ENCODE measurements at places on chromosomes 5 and 9.

GRCh38 chr9:80866576-80867227 is 822.6 kb downstream of the TLE1 start:
- DNase-seq, result no peak

GRCh38 chr9:114157516-114158176 is 2.3 kb downstream of the COL27A1 start:
- DNase-seq, result no peak

DNA sequence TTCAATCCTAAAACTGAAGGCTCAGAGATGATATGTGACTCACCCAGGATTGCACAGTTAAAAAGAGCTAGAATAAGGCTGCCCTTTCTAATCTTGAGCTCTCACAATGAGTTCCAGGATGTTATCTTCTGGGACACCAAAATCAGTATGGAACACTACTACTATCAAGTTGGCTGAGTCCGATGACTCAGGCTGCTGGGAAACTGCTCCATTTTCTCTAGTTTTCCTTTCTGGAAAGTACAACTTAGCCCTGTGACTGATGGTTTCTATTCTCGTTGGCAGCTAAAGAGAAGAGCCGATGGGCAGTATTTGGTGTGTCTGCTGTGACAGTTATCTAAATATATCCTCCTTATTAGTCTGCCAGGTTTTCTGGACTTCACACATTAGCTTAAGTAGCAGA is 37.9 kb upstream of the DPYSL3 start:
- peak; percentile 53 for DNase-seq

DNA sequence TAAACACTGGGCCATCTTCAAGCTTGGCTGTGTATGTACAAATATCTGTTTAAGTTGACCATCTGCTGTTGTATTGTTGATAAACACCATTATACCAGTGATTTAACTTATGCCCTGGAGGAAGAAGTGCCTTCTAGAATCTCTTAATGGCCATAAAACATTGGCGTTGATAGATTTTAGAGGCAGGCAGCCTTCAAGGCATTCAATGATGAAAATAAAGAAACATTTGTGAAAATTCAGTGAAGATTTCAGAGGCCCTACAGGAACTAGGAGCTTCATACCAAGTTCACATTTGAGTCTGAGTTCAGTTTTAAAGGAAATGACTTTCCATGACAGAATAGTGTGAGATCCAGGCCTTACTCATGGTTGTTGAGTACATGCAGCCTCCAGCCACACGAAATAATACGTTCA is 52.2 kb downstream of the MAP1B start:
- DNase-seq, result no peak

DNA sequence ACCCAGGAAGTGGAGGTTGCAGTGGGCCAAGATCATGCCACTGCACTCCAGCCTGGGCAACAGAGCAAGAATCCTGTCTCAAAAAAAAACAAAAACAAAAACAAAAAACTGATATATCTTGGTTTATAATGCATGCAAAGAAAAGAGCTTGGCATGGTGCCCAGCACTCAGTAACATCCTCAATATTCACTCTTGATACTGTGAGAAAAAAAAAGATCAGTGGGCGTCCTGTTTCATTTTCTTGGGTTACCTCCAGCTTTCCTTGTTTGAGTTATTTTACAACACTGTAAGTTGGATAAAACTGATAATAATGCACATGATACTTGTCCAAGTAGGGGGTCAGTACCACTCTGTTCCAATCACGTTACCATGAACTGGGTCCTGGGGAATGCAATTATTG is 7.8 kb downstream of the PHYHD1 start:
- no peak for DNase-seq

DNA sequence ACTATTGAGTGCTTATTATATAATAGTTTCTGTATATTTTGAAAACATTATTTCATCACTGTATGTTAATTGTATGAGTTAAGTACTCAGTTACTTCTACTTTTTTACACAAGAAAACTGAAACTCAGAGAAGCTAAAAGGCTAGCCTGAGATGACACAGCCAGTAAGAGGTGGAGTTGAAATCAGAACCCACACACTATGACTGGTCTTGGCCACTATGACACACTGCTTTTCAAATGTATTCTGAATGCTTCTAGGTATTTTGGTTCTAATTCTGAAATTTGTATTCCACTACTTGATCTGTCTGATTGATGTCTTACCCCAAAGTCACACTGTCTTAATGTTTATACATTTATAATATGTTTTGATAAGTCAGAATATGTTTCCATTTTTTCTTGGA is 181.8 kb downstream of the ZDHHC21 start:
- DNase-seq, result no peak

GRCh38 chr9:99948896-99949295 is 42.4 kb downstream of the STX17 start:
- peak; percentile 29 for DNase-seq

- no peak for DNase-seq
Measured at GRCh38 chr5:27523629-27524028, 485.2 kb upstream of the CDH9 start.

DNA sequence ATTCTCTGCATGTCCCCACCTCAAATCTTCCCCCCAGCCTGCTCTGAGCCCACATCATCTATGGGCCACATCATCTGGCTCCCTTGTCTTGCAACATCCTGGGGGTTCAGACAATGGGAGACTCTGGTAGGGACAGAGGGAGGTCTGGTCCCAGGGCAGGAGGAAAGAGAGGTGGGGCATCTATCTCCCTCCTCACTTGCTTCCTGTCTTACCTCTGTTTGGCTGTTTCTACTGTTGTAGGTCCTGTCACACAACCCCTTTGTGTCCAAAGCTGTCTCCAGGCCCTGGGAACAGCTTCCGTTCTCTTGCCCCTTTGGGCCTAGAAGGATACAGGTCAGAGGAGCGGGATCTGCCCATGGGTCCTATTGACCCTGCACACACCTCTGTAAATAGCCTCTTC is 227.2 kb downstream of the NSG2 start:
- DNase-seq, result no peak

GRCh38 chr5:143432658-143433239 is 29.3 kb upstream of the NR3C1 start:
- no peak for DNase-seq

DNA sequence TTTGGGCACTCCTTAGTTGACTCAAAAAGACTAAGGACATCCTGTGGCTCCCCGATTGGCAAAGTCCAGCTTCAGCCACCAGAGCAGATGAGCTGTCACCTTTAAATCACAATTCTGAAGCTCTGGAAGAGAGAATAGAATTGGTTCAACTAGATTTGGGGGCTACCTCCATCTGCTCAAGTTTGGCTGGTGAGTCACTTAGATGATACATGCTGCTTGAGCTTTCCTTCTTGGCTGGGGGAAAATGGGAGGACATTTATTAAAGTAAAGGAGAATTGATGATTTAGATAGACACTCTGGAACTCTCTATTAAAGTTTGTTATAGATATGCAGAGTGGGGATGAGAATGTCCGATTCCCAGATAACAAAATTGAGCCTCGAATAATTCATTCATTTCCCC is 30.0 kb upstream of the GRIA1 start:
- DNase-seq, result no peak

DNA sequence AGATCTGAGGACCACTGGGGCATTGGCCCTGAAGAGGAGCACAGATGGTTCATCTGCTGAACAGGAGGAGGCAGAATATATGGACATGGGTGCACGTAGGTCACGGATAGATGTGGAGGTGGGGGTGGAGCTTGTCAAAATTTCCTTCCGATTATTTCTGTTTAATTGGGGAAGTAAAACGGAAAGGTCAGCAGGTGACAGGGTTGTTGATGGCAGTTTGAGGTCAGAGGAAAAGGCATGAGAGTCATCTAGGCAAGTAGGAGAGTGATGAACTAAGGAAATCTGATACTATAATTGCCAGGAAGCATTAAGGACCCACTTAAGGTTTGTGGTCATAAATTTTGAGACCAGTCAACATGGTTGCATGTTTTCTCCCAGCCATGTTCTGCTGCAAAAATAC is 8.4 kb upstream of the FAM81B start:
- DNase-seq, result no peak

- DNase-seq, result no peak
Measured at GRCh38 chr5:107407713-107408298, 262.9 kb downstream of the EFNA5 start.

GRCh38 chr9:90579181-90579580 is 63.4 kb downstream of the DIRAS2 start:
- no peak for DNase-seq

DNA sequence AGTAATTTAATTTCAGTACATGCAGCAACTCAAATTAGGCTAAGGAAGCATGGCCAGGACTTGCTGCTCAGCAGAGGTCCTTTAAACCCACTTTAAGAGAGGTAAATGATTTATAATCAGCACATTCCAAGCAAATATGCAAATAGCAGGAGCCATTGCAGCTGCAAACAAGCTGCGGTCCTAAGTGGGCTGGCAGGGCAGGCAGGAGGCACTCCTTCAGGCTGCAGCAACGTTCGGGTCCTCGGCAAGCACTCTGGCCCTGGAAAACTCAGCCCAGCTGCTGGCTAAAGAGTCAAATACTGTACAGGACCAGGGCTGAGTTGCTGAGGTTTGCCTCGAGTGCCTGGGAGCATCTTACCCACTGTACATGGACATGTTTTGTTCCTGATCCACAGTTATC is 126.9 kb downstream of the FSTL4 start:
- no peak for DNase-seq

GRCh38 chr5:110752953-110753352 is 14.1 kb downstream of the SLC25A46 start:
- DNase-seq, result no peak

- DNase-seq, result peak; percentile 37
Measured at GRCh38 chr5:127875235-127876021, 172.2 kb downstream of the CCDC192 start.

Measured in left cardiac atrium (tissue), 4 donors.